Gastrocnemius medialis (tissue), 4 donors: ENCODE measurements at places on chromosomes 5 and 9.

DNA sequence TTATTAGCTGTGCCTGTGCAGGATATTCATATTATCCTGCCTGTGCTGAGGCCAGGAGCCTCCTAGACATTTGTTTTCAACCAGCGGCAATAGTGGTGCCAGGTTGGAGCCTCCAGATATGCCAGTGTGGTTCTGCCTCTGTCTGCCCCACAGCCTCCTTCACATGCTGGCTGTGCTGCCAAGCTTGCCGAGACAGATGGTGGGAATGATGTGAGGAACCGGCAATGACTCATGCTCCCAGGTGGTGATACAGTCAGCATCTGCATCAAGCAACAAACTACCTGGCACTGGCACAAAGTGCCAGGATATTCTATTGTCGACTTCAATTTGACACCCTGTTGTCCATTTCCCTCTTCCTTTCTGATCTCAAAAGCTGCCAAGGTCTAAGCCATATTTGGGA lies 285.7 kb downstream of the CHSY3 start:
- no peaks in the 10 kb centered on the region for H3K27me3 ChIP-seq
- H3K27ac ChIP-seq, result no peak overlapping the region
- no peaks in the 10 kb centered on the region for H3K36me3 ChIP-seq
- no peak for DNase-seq

DNA sequence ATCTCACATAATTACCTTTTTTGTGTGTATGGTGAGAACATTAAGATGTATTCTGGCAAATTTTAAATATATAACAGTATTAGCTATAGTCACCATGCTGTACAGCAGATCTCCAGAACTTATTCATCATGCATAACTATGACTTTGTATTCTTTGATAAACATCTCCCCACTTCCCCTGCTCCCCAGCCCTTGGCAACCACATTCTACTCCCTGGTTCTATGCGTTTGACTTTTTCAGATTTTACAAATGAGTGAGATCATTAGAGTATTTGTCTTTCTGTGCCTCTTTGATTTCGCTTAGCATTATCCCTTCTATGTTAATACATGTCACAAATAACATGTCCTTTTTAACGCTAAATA lies 49.4 kb downstream of the SMC2 start:
- H3K27me3 ChIP-seq, result no peaks in the 10 kb centered on the region
- no peak overlapping the region for H3K4me3 ChIP-seq
- no peak overlapping the region for H3K27ac ChIP-seq
- no peaks in the 10 kb centered on the region for H3K4me1 ChIP-seq
- DNase-seq, result no peak

- no peaks in the 10 kb centered on the region for H3K4me1 ChIP-seq
- DNase-seq, result no peak
- no peaks in the 10 kb centered on the region for H3K36me3 ChIP-seq
- no peaks in the 10 kb centered on the region for H3K27me3 ChIP-seq
Measured at GRCh38 chr9:86801246-86801645, 146.1 kb downstream of the GAS1 start.

DNA sequence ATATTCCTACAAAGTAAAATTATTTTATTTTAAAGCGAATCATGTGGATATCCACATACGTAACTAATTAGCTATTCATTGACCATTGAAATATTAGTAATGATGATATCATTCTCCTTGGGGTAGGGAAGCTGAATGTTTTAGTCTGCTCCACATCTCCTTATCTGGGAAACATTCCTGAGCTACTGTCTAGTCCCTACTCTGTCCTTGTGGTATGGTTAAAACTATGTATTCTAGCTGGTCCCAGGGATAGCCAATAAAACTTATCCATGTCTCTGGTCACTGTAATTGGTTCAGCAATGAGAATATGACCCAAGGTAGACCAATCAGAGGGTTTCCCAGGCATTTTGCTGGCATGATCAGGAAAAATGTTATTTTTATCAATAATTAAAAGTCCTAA lies 76.0 kb upstream of the DAP start:
- H3K4me3 ChIP-seq, result no peak overlapping the region
- no peak overlapping the region for H3K27ac ChIP-seq
- H3K36me3 ChIP-seq, result no peaks in the 10 kb centered on the region
- no peaks in the 10 kb centered on the region for H3K4me1 ChIP-seq
- no peak for DNase-seq

- DNase-seq, result no peak
- H3K4me1 ChIP-seq, result no peaks in the 10 kb centered on the region
- no peak overlapping the region for H3K27ac ChIP-seq
- H3K4me3 ChIP-seq, result no peak overlapping the region
- no peaks in the 10 kb centered on the region for H3K36me3 ChIP-seq
Measured at GRCh38 chr5:56434986-56435385, 201.9 kb upstream of the ANKRD55 start.

GRCh38 chr9:110531776-110532175 lies 47.8 kb downstream of the SVEP1 start:
- DNase-seq, result no peak
- H3K27me3 ChIP-seq, result no peaks in the 10 kb centered on the region
- H3K27ac ChIP-seq, result no peak overlapping the region
- H3K36me3 ChIP-seq, result no peaks in the 10 kb centered on the region

DNA sequence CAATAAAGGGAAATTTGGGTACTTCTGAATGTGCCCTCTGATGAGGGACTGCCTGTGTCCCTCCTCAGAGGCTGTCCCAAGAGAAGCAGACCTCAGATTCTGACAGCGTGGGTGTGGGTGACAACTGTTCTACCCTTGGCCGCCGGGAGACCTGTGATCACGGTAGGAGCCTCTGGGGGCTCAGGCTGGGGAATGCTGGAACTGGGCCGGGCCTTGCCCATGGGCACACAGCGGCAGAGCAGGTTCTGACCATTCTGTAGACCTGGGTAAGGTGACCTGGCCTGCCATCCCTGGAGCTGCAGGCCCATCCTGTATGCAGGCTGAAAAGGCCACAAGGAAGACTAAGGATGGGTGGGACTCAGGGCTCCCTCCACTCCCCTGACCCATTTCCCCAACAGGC lies 29.5 kb upstream of the GRPEL2 start:
- H3K36me3 ChIP-seq, result peaks cover 35% of the 10 kb centered on the region
- DNase-seq, result no peak
- H3K27ac ChIP-seq, result peak overlapping the region; percentile 22
- H3K4me3 ChIP-seq, result no peak overlapping the region

DNA sequence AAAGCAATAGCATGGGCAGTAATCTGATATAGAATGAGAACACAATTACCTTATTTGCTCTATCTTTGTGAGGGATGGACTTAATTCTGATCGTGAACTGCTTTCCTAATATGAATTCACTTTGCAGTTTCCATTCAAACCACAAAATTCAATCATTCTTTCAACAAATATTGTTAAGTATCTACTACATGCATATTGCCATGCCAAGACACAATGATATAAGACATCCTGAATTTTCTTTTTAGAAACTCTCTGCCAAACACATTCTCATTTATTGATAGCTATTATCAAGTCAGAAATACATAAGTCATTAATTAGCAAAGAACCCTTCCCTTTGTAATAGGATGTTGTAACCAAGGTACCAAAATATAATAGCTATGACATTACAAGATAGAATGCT lies 121.6 kb upstream of the TARS1 start:
- no peak for DNase-seq
- H3K4me3 ChIP-seq, result no peak overlapping the region
- H3K27ac ChIP-seq, result no peak overlapping the region
- H3K36me3 ChIP-seq, result no peaks in the 10 kb centered on the region
- H3K27me3 ChIP-seq, result no peaks in the 10 kb centered on the region

GRCh38 chr9:130319300-130319699 lies 53.7 kb downstream of the HMCN2 start:
- no peak overlapping the region for H3K4me3 ChIP-seq
- DNase-seq, result no peak
- no peaks in the 10 kb centered on the region for H3K36me3 ChIP-seq
- no peaks in the 10 kb centered on the region for H3K4me1 ChIP-seq
